ENCODE measurements at places on chromosomes 4 and X.

DNA sequence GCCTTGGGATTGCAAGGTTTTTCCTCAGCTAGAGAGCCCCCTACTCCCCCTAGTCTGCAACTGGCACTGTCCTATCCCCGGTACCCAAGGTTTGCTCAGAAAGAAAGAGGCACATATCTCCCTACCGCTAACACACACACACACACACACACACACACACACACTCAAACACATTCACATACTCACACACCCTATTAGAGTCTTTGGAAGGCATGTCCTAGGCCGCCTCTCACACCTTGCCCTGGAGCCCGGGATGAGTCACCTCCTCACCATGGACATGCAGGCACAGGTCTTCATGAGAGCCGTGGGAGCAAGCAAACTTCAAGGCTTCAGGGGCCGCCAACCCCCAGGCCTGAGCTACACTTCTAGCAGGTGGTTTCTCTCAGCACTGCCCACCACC, 49.2 kb downstream of the PJA1 start:
- DNase-seq = no peak

GRCh38 chrX:18887825-18888212, 96.1 kb downstream of the PHKA2 start:
- DNase-seq = no peak

GRCh38 chr4:146436423-146437162, 85.1 kb downstream of the SLC10A7 start:
- DNase-seq = no peak

- no peak for DNase-seq
Measured at GRCh38 chr4:159279084-159279483, 176.2 kb downstream of the RAPGEF2 start.

DNA sequence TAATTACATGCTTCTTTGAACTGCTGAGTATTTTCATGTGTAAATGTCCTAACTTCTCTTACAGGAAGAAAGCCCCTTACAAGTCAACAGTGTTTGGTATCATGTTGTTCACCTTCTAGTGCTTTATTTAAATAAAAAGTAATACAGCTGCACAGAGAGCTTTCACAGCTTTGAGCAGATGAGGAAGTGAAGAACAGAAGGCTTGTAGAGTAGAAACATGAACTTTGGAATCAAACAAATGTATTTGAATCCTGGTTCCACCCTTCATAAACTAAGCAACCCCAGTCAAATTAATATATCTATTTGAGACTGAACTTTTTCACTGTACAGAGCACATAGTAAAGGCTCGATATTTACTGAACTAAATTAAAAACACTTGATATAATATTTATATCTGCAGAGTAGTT, 120.5 kb downstream of the CAMK2D start:
- no peak for DNase-seq

- DNase-seq = no peak
Measured at GRCh38 chr4:38099908-38100407, 139.8 kb downstream of the PTTG2 start.

DNA sequence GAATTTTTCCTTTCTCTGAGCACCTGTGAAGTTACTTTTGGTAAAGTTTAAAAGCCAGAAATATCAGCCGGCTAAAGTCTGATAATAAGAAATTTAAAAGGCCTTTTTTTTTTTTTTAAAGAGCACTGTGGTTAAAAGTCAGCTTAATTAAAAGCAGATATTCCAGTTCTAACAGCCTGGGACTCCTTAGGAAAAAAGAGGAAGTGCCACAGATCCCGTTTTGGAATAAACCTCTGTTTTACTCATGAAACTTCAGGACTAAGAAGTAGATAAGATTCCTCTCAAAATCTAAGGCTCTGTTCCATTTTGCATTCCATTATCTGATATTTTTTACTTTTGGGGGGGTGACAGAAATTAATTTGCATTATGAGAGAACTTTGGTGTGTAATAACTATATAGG, 37.8 kb downstream of the ABCB7 start:
- no peak for DNase-seq

DNA sequence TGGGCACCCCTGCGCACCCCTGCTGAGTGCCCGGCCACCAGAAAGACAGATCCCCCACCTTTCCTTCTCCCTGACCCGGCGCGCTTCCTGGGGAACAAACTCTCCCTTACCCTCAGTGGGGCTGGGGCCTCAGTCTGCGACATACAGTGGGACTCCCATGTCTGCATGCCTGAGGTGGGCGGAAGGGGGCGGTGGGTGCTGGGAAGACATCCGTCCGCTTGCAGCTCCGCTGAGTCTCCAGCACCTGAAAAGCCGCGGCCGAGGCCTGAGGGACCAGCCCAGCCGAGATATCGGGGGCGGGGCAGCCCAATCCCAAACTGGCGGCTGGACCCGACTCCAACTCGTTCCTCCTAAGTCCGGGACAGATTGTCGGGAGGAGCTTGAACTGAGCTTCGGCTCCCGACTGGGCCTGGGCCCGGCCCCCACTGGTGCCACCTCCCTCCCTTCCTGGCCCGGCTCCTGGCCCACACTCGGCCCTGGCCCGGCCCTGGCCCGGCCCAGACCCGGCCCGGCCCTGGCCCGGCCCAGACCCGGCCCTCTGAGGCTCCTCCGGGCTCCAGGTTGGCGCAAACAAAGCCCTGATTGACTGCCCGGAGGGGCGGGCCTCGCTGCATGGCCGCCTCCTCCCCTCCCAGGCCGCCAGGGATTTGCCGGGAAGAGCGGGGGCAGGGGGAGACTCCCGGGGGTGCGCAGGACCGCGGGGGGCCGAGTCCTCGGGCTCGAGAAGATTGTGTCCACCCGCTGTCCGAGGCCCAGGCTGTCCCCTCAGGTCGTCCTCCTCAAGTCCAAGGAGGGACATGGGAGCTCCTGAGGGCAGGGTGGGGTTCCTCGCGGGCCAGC, 877 bp upstream of the SLC16A2 start:
- DNase-seq = no peak

- DNase-seq = no peak
Measured at GRCh38 chr4:183838987-183839712, 66.0 kb upstream of the STOX2 start.

- DNase-seq = no peak
Measured at GRCh38 chr4:40875507-40876150, 125.9 kb downstream of the NSUN7 start.

- DNase-seq = no peak
Measured at GRCh38 chr4:24547979-24548378, 36.4 kb downstream of the DHX15 start.

DNA sequence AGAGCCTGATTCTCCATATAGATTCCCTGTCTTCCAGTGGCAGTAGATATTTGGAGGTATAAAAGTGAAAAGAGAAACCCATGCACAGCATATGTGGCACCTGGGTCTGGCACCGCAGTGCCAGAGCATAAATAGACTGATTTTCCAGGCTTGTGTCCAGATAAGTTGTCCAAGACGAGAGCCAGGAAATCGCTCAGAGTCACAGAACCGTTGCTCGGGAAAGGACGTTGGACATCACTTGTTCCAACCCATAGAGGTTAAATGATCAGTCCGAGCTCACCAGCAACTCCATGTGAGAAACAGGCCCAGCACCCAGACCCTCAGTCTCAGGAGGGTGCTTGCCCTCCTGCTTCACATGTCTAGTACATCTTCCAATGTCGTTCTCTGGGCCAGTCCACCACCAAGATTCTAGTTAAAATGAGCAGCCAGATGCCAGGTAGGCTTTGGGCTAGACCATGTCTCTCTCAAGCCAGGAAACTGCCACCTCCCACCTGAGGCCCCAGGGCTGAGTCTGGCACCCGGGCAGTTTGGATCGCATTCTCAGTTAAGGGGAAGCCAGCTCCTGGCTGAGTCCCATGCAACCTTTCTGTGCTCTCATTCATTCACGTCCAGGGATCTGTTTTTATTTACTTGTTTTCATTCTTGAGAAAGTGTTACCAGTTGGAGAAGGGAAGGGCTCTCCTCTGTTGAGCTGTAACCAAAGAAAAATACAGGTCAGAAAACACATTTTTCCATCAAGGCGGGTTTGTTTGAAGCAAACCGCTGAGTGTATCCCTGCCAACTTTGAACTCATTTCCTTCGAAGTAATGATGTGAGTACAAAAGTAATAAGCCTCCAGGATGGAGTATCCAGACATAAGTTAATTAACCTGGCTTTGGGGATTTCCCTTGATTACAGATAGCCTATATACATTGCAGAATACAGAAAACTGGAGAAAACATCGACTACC, 91.7 kb downstream of the PHOX2B start:
- DNase-seq = no peak

DNA sequence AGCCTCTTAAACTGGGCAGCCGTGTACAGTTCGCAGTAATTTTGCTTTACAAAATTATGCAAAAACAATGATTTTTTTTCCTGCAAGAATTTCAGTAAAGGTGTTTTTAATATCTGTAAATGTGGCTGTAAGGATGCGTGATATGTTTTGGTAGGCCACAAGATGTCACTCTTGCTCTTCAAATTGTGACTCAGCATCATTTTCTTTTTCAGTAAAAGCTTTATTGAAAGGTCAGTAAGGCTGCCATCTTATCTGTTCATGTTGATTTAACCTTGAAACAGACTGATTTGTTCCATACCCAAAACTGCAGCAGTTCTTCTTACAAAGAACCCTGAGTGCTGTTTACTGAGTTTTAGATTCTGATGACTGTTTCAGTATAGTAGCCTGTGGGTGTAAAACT, 39.9 kb downstream of the TXLNG start:
- DNase-seq = no peak

DNA sequence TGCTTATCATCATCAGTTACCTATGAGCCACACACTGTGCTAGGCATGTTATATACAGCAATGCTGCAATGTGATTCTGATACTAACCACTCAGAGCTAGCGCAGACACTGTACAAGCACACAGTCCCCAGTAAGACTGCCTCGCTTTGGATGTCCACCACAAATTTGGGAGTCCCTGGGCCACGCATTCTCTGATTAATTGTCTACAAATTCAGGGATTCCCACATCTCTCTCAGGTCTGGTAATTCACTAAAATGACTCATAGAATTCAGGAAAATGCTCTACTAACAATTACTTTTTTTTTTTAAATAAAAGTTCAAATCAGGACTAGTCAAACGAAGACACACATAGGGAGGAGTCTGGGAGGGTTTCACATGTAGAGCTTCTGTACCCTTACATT, 652.1 kb upstream of the AADAT start:
- no peak for DNase-seq

Measured in CMK (cell line).